ENCODE measurements at places on chromosomes 2 and 18. TPM values are rescaled to one million over a fixed set of nuclear protein-coding genes. Genes with fewer than 3 reads are reported as not detected.

- no peak for DNase-seq
- no peak overlapping the region for H3K4me3 ChIP-seq
- no peaks in the 10 kb centered on the region for H3K27me3 ChIP-seq
- no peaks in the 10 kb centered on the region for H3K36me3 ChIP-seq
Observed at GRCh38 chr2:166814335-166814734, 73.9 kb upstream of the XIRP2 start.

DNA sequence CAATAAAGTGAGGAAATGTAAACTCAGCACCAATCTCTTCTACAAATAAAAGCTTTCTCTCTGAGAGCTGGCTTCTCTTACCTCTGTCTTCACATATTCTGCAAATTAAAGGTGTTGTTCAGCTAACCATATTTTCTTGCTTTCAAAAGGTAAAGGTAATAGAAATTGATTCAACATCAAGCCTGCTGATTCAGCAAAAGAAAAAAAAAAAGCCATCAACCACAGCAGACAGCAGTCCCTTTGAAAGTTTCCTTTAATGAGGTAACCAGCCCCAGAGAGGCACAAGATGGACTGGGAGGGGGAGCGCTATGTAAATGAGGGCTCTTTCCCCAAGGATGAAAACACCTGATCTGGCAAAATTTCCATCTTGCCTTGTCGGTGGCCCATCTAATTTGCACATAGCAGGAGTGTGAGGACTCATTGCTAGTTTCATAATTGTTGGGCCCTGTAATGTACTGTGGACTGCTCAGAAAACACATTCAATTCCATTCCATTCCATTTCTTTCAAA lies 154.9 kb upstream of the SOX11 start:
- DNase-seq = no peak
- no peaks in the 10 kb centered on the region for H3K27me3 ChIP-seq
- H3K4me1 ChIP-seq = no peaks in the 10 kb centered on the region
- H3K4me3 ChIP-seq = no peak overlapping the region
- H3K36me3 ChIP-seq = peaks cover 6% of the 10 kb centered on the region
- H3K27ac ChIP-seq = no peak overlapping the region

DNA sequence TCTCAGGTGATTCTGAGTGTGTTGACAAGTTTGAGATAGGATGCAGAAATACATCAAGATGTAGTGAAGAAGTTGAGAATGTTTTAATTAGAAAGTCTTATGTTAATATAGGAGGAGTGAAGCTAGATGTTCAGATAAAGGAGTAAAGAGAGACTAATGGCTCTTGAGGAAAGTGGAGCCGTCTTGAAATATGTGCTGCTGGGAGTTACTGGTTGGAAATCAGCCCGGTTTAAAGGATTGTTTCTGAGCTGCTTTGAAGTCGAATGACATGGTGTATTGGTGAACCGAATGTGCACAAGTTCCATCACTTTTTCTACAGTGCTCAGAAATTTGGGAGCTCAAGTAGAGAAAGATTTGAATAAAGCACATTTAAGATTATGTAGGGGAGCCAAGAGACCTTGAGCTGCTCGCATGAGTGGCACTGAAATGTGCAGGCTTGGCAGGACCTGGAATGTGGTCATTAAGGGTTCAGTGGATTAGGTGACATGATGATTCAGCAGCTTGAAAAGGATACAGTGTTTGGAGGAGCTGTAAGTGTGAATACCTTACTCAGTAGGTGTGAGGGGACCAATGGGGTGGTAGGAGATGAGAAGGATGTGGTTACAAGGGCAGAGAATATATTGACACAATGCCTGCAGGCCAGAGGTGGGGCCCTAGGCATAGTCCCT lies 68.6 kb downstream of the CAB39 start:
- H3K27me3 ChIP-seq = no peaks in the 10 kb centered on the region
- H3K36me3 ChIP-seq = peaks cover 18% of the 10 kb centered on the region
- H3K4me1 ChIP-seq = no peaks in the 10 kb centered on the region
- no peak overlapping the region for H3K27ac ChIP-seq

GRCh38 chr18:7452331-7452730 lies 114.8 kb upstream of the PTPRM start:
- H3K36me3 ChIP-seq = no peaks in the 10 kb centered on the region
- H3K27me3 ChIP-seq = no peaks in the 10 kb centered on the region
- H3K4me3 ChIP-seq = no peak overlapping the region
- peak; percentile 78 for DNase-seq

DNA sequence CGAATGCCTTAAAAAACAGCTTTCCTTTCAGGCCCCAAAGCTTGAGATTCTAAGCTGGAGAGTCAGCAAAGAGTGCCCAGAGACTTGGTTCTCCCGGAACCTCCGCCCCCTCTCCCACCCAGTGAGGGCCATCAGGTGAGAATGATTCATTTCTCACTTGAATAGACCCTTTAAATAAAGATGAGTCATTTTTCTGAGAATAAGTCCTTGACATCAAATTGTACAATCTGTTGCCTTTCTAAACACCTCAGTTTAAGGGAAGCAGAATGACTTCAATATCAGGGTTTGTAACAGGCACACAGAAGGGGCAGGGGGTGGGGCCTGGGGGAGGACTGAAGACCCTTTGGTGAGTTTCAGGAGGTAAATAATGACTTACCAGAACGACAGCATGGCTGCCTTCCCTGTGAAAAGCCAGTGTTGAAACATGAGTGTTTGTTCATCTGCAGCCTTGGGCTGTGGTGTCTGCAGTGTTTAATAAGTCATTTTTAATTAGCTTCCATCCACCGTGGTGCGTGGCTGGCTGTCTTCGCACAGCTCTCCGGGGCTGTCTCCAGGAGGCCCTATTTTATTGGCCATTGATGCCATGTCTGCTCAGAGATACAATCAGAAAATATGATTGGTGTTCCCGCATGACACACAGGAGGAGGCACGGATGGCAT lies 134.9 kb upstream of the ZNF236 start:
- H3K4me3 ChIP-seq = no peak overlapping the region
- no peak for DNase-seq
- H3K27me3 ChIP-seq = no peaks in the 10 kb centered on the region
- H3K27ac ChIP-seq = no peak overlapping the region
- H3K4me1 ChIP-seq = peaks cover 6% of the 10 kb centered on the region

DNA sequence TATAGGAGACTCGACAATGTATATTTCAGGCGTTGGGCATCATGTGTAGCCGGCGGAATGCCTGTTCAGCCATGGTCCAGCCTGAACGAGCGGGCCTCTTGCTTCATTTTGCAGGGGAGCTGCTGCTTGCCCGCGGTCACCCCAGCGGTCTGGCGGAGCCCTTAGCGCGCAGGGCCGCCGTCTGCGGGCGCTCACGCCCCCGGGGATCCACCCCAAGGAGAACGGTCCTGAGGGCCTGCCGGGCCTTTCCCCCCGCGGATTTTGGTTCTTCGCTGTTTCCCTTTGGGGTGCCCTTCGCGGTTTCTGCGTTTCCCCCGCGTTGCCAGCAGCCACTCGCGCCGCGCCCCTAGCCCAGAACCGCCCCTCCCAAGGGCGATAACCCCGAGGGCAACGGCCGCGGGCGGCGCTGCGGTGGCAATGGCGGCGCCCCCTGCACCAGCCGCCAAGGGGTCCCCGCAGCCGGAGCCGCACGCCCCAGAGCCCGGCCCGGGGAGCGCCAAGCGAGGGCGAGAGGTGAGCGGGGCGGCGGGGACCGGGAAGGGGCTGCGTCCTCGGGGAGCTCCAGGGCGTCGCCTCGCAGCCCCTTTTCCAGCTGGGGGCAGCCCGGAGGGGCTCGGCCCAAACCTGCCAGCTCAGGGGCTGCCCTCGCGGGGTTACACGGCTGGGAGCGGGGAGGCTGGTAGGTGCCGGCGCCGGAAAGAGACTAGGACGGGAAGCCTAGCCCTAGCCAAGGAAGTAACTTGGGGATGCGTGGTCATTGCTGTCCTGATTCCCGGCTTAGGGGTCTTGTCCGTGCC lies at the start of gene MFSD2B:
TSS of gene MFSD2B (plus strand) at position 406 of the 797 bp plus-strand sequence. CDS start at position 418, 12 bp downstream.
- no peak within 1 kb of the TSS for H3K27ac ChIP-seq
- H3K27me3 ChIP-seq = no peaks in the 10 kb centered on the region
- peak within 1 kb of the TSS; percentile 62 for H3K4me3 ChIP-seq

GRCh38 chr2:168449419-168449818 lies 6.7 kb upstream of the CERS6 start:
- no peak overlapping the region for H3K27ac ChIP-seq
- DNase-seq = no peak
- H3K36me3 ChIP-seq = peaks cover 4% of the 10 kb centered on the region
- no peak overlapping the region for H3K4me3 ChIP-seq
- peaks cover 2% of the 10 kb centered on the region for H3K4me1 ChIP-seq

DNA sequence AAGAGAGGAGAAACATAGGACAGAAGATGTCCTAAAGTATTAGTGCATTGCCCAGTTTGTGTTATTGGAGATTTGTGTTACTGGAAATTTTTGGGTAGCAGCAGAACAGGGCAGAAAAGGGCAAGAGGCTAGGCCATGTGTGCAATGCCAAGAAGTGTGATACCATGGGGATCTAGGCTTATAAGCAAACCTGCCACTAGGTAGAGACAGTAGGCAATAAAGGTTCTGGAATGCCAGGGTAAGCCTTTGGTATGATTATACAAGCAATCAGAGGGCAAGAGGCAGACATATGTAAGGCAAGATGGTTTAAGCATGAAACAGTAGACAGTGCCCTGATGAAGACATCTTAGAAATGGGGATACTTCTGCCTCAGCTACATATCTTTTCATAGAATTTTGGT lies 12.3 kb upstream of the CERS6 start:
- H3K4me3 ChIP-seq = no peak overlapping the region
- H3K4me1 ChIP-seq = peaks cover 2% of the 10 kb centered on the region
- no peak for DNase-seq
- no peaks in the 10 kb centered on the region for H3K27me3 ChIP-seq
- no peak overlapping the region for H3K27ac ChIP-seq

The CYTIP gene
- 0.09 TPM for total RNA-seq

The KCNK3 gene
- total RNA-seq = not detected

The OXER1 gene
- total RNA-seq = 1.6 TPM

The FOXD4L1 gene
- total RNA-seq = not detected

The SCYGR4 gene
- not detected for total RNA-seq

The AQP4 gene
- total RNA-seq = 0.42 TPM

The SDC1 gene
- 22.3 TPM for total RNA-seq

The ALKAL2 gene
- total RNA-seq = 0.48 TPM

Measured in H9 (cell line).